ENCODE measurements at places on chromosomes 12 and 14.
A peak's percentile ranks its signal among the peaks of the same experiment; 100 is the strongest.

DNA sequence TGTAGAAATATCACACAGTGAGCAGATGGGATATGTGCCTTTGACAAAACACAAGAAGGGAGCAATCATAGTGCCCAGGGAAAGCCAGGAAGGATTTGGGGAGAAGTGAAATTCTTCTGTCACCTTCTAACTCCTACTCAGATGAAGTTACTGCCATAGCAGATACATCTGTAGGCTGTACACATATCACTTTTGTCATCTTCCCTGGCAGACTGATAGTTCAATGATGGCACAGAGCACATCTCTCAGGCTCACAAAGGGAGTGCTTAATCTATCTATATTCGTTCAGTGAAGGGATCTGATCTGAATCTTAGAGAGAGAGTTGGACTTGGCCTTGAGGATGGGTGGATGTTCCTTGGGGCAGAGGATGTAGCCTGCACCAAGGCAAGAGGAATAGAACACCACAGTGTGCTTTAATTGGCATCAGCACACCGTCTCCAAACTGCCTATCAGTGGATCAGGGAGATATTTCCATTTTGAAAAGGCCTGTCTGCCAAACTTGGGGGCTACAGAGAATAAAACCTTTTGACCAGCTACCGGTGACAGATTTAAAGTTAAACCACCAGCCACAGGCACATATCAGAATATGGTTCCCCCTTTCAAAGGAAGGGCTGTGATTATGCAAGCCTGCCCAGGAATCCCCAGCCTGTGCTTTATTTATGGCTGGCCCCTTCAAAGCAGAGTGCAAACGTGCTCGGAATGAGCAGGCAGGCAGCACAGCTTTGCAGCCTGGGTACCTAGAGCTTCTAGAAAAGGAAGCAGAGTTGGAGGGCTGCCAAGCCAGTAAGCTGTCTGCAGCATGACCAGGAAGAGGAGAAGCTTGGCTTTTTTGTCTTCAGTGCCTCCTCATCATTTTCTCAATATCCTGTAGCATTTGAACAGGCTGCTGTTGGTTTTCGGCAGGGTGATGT, 165.5 kb upstream of the DYRK2 start:
- DNase-seq, result peak; percentile 15

- DNase-seq, result no peak
Measured at GRCh38 chr14:73058922-73059673, 764 bp downstream of the RBM25 start.

DNA sequence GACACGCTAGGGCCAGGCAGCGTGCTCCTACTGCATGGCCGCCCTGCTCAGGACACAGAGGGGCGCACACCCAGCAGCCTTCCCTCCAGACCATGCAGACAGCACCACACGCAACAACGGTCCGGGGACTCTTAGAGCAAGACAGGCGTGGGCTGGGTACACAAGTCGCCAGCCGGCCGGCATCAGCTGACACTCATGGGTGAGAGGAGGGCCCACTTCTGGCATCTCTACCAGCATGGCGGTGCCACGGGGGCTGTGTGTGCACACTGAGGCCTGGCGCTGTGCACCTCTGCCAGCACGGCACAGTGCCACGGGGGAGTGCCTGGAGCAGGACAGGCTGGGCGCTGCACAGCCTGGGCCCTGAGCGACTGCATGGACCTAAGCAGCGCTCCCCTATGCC, 6.7 kb upstream of the BTBD6 start:
- DNase-seq, result no peak

DNA sequence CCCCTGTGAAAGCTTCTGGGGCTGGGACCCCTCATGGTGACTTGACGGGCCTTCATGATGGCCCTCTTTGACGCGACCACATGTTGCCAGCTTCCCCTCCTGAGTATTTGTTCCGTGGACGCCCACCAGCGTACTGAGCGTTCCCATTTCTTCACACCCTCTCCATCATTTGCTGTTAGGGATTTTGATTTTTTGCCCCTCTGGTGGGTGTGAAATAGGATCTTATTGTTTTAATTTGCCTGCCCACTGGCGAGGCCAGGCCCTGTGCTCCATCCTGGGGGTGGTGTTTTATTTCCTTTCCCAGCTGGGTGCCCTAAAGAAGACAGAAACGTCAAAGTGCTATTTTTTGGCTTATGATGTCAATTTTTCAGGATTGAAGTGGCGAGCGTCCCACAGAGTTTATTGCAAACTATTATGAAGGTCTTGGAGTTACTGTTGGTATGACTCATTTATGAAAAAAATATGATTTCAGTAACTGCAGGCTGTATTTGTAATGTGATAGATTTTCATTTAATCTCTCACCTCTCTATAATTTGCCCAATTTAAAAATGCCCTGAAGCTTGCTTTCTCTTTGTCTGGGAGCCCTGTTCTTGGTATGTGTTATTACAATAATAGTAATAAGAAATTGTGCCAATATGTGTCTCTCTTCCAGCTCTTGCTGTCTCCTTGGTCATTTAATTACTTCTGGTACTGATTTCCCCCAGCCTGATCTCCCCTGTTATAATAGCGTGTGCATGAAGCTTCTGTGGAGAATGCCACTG, 99.6 kb downstream of the SLC25A47 start:
- DNase-seq, result no peak

DNA sequence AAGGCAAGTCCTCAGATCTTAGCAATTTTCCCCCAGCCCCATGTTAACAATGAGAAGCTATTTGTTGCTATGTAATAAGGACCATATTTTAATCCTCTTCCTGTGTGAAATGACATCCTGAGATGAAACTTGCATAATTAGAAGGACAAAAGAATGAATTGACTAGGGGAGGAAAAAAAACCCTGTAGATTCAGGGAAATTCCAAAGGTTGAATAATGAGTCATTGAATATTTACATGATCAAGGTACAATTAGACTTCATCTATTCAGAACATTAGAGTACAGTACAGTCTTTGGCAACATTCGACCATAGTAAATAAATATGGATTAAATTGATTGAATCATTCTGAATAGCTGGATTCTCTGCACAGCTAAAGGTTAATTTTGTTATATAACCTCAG, 9.4 kb downstream of the MYBPC1 start:
- DNase-seq, result no peak

DNA sequence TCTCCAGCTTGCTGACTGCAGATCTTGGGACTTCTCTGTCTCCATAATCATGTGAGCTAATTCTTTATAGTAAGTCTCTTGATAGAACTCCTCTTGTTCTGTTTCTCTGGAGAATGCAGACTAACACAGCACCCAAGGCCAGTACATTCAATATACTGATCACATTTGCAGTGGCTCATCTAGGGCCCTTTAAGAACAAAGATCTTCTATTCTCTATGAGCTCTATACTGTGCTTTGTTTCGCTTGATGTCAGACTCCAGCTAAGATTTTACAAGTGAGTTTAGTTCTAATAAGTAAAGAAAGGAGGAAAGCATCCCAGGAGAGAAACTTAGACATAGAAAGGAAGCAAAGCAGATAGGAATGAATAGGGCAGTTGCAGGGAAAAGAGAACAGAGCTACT, 69.3 kb upstream of the TMPO start:
- DNase-seq, result no peak

GRCh38 chr14:77238996-77239395, 32.0 kb downstream of the NGB start:
- DNase-seq, result no peak

DNA sequence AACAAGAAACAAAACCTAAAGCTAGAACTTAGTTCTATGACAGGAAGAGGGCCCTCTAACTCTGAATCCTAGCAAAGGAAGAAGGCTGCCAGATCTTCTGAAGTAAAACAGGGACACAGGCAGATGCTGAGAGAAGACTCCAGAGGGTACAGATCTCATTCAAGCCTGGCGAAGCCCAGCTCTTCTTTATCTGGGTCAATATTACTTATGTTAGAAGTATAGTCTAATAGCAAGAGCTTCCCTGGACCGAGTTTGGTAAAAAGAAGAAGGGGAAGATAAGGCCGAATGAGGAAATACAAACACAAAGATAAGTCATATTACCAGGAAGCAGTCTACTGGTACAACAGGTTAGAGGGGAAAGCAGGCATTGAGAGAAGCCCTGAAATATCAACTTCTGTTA, 79.9 kb upstream of the CCDC91 start:
- no peak for DNase-seq

GRCh38 chr12:75334384-75335030, at the start of gene GLIPR1L1:
TSS of gene GLIPR1L1 (plus strand) at chr12:75334670. CDS start at chr12:75334729, 59 bp downstream.
- DNase-seq, result peak; percentile 79

DNA sequence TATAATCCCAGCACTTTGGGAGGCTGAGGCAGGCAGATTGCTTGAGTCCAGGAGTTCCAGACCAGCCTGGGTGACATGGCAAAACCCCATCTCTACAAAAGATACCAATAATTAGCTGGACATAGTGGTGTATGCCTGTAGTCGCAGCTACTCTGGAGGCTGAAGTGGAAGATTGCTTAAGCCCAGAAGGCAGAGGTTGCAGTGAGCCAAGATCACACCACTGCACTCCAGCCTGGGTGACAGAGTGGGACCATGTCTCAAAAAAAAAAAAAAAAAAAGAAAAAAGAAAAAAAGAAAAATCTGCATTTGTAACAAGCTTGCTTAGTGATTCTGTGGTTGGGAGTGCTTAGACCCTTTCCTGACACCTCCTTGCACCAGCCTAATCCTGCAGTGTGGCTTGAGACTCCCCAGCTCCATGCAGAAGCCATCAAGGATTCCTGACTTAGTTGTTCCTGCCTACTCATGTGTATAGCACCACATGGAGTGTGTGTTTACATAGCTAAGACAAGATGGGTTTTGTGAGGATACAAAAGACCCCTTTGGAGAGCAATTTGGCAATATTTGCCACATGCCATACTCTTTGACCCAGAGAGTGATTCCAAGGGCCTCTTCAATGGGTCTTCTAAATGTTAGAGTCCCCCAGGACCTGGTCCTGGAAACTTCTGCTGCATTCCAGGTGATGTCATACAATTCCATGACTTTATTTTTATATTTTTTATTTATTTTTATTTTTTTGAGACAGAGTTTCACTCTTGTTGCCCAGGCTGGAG, 5.1 kb upstream of the TMED10 start:
- DNase-seq, result no peak

DNA sequence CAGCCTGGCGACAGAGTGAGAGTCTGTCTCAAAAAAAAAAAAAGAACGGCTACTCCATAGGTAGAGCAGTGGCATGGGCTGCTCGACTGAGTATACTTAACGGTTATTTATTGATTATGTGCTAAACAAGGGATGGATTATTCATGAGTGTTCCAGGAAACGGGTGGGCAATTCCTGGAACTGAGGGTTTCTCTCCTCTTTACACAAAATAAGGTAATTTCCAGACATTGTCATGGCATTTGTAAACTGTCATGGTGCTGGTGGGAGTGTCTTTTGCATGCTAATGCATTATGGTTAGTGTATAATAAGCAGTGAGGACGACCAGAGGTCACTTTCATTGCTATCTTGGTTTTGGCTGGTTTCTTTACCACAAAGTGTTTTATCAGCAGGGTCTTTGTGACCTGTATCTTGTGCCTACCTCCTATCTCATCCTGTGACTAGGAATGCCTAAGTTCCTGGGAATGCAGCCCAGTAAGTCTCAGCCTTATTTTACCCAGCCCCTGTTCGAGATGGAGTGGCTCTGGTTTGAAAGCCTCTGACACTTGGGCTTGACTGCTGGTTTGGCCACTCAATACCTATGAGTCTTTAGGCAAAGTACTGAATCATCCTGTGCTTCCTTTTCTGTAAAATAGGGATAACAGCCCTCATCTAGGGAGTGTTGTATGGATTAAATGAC, 3.2 kb downstream of the DGLUCY start:
- peak; percentile 34 for DNase-seq

- DNase-seq, result no peak
Measured at GRCh38 chr14:69087061-69087461, 65.9 kb downstream of the DCAF5 start.

DNA sequence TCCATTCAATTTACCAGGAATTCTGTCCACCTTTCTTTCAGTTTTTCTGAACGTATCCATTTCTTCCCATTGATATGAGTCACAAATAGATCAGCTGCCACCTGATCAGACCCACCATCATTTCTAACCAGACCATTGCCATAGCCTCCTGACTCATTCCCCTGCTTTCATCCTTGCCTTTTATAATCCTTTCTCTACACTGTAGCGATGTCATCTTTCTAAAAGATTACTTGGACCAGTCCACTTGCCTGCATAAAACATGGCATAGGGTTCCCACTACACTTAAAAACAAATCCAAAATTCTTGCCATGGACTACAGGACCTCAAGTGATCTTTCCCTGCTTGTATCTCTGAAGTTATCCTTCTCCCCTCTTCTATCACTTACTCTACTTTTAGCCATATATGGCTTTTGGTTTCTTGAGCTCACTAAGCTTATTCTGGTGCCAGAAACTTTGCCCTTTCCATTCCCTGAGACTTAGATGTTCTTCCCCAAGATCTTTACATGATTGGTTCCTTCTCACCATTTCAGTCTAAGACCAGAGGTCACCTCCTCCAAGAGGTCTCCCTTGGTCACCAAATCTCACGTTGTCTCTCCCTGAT, 149.5 kb upstream of the KRR1 start:
- DNase-seq, result no peak

GRCh38 chr12:26524862-26525465, 308.0 kb downstream of the ITPR2 start:
- DNase-seq, result no peak

GRCh38 chr12:45400991-45401390, 185.1 kb downstream of the ANO6 start:
- DNase-seq, result no peak

GRCh38 chr12:124532967-124533366, 34.4 kb downstream of the NCOR2 start:
- DNase-seq, result no peak

DNA sequence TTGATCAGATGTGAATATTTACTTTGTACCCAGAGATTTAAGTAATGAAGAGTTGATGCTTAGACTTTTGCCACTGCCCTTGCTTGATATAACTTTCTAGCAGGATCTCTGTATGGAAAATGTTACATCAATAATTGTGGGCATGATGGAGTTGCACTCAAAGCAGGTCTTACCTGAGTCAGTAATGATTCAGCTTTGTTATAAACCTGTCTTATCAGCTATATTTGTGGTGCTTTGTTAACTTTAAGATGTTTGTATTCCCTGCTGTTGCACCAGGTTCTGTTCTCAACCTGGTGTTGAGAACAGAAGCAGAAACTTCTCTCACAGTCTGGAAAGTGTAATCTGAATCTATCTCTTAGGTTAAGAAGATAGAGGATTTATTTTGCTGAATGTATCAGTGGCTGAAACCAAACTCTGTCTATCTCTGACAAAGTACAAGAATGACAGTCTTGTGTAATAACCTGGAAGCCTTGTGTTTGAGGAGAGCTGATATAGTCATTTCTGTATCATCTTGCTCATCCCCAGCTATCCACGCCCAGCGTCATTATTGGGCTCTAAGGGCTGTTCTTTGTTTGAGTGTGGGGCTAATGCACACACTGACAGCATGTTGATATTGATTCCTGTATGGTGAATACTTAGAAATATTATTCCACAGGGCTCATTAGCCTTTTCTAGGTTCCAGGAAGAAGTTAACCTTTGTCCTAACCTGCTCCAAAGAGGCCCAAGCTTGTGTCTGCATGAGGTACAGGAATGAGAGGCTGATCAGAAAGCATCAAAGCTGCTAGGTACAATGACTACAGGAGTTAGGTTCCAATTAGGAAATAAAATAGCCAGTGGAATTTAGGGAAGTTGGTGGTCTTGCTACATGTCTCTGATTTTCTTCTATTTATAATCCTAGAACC, 3.6 kb downstream of the AKAP6 start:
- DNase-seq, result peak; percentile 1
